A172 (cell line): ENCODE measurements at places on chromosomes 13 and 19. TPM values are rescaled to one million over a fixed set of nuclear protein-coding genes. Genes with fewer than 3 reads are reported as not detected.

The B3GLCT gene
- total RNA-seq = 16.7 and 20.0 TPM in 2 replicates

The IL11 gene
- 8.4 and 9.4 TPM in 2 replicates for total RNA-seq

The DACH1 gene
- not detected in 2 replicates for total RNA-seq

- DNase-seq = no peak
Observed at GRCh38 chr19:34452723-34453122, 24.5 kb downstream of the UBA2 start.

GRCh38 chr13:26749285-26749684, 11.3 kb downstream of the GPR12 start:
- no peak for DNase-seq

- DNase-seq = no peak
Observed at GRCh38 chr19:39737891-39738290, at the start of gene CLC. Gene CLC, minus strand, starts transcription at chr19:39738029. Its CDS starts 77 bp downstream, at chr19:39737952.

- DNase-seq = peak; percentile 38
Observed at GRCh38 chr13:72205773-72206172, 338.8 kb upstream of the DACH1 start.
